Right atrium auricular region (tissue), 2 donors: ENCODE measurements at places on chromosomes 6 and 20.
A peak's percentile ranks its signal among the peaks of the same experiment; 100 is the strongest.

- peak; percentile 92 for DNase-seq
Measured at GRCh38 chr6:27146706-27147505, 100.6 kb upstream of the PRSS16 start.

DNA sequence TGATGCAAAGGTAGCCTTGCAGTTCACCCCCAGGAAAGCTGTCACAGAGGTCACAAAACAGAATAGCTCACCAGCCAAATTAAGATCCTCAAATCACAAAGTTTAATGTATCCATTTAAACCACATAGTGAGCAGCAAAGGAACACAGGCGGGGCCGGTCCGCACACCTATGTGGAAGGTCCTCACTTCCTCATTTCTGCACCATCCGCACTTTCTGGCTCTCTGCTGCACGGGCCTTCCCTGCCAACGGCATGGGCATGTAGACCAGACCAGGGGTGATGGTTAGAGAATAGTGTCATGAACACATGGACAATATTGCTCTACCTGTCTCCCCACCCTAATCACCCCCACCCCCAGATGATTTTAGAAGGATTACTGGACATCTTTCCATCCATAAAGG, 12.1 kb upstream of the TBXT start:
- DNase-seq = no peak

GRCh38 chr6:150928882-150929281, 63.4 kb downstream of the MTHFD1L start:
- no peak for DNase-seq

GRCh38 chr6:9890893-9891292, 524.0 kb downstream of the TFAP2A start:
- no peak for DNase-seq

DNA sequence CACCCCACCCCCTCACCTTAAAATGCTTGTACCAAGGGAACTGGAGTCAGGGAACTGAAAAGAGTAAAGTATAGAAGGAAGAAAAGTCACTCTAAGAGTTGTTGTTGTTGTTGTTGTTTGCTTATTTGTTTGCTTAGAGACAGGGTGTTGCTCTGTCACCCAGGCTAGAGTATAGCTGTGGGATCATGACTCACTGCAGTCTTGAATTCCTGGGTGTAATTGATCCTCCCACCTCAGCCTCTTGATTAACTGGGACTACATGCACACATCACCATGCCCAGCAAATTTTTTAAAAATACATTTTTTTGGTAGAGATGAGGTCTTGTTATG, 681.6 kb upstream of the GJE1 start:
- DNase-seq = no peak

GRCh38 chr6:82597201-82597600, 233.6 kb downstream of the TPBG start:
- DNase-seq = no peak

GRCh38 chr6:87174078-87174579, 18.8 kb downstream of the ZNF292 start:
- no peak for DNase-seq

- DNase-seq = no peak
Measured at GRCh38 chr6:74492587-74492986, 713.3 kb downstream of the COL12A1 start.

- no peak for DNase-seq
Measured at GRCh38 chr20:35285806-35286076, 1.2 kb upstream of the EIF6 start.

GRCh38 chr6:75775219-75775618, 26.2 kb downstream of the MYO6 start:
- no peak for DNase-seq

- DNase-seq = no peak
Measured at GRCh38 chr6:87164506-87164905, 9.1 kb downstream of the ZNF292 start.

DNA sequence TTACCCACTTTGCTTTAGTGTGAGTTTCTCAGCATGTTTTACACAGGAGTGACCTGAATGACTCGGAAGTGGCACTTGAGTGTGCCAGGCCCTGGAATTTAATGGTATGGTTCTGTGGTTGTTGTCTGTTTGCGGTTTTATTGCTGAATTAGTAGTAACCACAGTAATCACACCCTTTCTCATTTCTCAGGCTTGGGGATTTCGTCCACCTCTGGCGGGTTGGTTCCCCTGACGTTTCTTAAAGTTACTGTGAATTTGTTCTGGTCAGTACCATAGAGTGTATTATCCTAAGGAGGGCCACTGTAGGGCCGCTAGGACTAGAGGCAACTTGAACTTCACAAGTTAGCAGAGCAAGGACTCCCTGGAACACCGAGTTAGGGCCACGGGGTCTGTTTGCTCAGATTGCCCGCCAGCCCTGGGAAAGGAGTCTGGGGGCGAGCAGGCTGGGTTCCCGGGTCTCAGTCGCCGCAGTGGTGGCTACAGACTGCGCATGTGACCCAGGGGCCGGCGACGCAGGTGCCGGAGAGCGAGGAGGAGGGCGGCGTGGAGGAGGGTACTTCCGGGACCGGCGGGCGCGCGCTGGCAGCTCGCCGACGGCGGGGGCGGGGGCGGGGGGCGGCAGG, 546 bp upstream of the KLHL32 start:
- DNase-seq = peak; percentile 59

DNA sequence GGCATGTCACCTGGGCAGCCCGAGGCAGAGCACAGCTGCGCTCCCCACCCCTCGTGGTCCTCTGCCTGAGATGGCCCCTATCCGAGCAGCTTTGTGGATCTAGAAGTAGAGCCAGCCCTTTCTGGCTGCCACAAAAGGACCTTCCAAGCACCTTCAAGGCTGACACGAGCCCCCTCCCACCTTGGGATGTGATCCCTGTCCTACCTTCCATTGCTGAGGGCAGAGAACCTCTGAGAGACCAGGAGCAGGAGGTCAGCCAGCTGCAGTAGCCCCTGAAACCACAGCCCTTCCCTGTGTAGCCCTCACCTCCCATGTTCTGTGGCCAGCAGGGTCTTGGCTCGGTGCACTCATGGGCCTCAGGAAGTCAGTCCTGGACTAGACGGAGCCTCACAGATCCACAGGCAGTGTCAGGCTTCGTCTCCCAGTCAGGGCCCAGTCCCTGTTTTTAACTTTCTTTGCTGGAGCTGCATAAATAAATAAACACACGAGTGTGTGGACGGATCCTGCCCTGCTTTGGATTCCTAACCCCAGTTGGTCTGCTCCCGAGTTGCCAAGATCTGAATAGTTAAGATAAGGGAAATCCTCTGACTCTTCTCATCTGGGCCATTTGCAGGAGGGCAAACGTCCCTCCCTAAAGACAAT, 507.7 kb downstream of the PREX1 start:
- DNase-seq = no peak

GRCh38 chr6:159002432-159003155, 2.6 kb upstream of the RSPH3 start:
- no peak for DNase-seq

GRCh38 chr20:59207235-59207634, 43.6 kb downstream of the ZNF831 start:
- no peak for DNase-seq

DNA sequence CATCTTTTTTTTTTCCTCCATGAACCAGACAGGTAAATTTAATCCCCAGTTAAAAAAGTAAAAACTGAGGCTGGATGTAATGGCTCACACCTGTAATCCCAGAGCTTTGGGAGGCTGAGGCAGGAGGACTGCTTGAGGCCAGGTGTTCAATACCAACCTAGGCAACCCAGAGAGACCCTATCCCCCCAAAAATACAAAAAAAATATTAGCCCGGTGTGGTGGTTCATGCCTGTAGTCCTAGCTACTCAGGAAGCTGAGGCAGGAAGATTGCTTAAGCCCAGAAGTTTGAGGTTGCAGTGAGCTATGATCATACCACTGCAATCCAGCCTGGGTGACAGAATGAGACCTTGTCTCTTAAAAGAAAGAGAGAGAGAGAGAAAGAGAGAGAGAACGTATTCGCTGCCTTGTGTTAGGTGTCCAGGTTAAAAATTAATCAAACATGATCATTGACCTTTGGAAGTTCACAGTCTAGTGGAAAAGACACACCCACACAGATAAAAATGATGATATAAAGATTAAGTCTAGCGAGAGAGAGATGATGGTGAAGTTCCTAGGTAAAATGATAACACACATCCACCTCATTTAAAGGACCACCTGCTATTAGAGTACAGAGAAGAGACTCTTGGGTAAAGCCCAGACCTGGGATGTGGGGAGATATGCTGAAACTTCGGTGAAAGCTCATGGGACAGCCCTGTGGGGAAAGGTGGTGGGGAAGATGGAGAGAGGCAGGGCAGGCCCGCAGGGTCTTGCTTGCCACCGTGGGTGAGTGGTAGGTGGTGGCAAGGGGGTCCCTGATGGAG, 4.8 kb upstream of the NHSL1 start:
- DNase-seq = no peak

DNA sequence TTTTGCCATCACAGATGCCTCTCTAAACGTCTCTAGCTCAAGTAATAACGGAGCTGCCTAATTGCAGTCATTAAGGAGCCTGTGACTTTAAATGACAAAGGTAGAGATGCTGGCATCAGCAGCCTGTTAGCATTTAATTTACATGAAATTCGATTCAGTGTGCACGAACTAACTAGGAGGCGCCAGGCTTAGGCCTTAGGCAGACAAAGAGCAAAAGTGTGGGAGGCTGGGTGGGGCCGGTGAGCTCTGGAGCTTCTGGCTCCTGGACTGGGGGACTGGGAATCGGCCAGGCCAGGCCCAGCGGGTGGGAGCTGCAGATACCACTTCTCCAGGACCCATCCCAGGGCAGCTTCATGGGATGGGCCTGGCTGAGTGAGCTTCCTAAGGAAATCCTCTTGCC, 170.0 kb upstream of the AGPAT4 start:
- no peak for DNase-seq

- DNase-seq = no peak
Measured at GRCh38 chr6:110492584-110492983, 16.2 kb upstream of the SLC22A16 start.

GRCh38 chr6:33254591-33254990, 17.1 kb downstream of the VPS52 start:
- DNase-seq = no peak

GRCh38 chr6:3205913-3206312, 21.5 kb downstream of the TUBB2B start:
- no peak for DNase-seq

DNA sequence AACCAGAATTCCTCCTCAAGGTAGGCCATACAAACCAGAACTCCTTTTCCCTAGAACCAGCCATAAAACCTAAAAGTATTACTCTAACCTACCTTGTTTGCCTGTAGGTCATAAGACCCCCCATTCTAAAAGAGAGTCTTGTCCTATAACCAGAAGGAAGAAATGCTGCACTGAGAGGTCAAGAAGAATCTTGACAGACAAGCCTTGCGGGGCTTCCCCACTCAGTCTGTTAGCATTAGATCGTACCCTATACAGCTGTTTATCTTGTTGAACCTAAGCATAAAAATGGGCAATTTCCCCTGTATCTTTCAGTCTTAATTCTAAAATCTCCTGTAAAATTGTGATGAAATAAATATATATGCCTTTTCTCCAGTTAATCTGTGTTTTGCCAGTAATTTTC, 52.3 kb upstream of the HFE start:
- no peak for DNase-seq

DNA sequence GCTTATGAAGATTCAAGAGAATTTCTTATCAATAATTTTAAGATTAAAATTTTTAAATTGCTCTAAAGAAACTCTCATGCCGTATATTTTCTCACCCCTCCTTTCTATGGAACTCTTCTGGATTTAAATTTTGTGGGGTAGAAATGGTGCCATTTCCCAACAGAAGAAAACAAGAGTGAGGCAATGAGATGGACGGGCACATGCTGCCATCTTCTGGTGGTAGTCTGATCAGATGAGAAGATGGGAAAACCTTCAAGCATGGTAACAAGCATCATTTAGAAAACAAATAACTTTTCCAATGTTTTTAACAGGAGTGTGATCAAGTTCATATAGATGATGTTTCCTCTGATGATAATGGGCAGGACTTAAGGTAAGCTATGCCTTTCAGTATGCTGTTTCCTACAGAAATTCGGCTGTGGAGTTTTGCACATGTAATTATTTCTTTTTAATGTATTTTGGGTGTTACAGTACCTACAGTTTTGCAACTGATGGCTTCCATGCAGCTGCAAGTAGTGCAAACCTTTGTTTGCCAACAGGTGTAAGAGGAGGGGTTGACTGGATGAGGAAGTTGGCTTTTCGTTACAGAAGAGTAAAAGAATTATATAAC, 271.4 kb downstream of the EYA4 start:
- DNase-seq = no peak

DNA sequence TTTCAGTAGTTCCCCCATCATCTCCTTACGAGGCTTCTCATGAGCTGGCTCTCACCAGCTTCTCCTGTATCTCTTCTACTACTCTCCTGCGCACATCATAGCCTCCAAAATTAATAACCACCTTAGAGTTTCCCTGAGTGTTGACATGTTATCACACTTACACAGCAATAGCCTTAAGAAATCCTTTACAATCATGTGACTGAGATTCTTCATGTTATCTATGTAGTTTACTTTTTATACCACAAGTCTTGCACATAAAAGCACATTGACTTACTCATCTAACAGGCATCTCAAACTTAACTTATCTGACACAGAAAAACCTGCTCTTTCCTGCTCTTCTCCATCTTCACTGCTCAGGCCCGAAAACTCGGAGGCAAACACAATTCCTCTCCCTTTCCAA, 103.7 kb upstream of the TAB2 start:
- DNase-seq = no peak

DNA sequence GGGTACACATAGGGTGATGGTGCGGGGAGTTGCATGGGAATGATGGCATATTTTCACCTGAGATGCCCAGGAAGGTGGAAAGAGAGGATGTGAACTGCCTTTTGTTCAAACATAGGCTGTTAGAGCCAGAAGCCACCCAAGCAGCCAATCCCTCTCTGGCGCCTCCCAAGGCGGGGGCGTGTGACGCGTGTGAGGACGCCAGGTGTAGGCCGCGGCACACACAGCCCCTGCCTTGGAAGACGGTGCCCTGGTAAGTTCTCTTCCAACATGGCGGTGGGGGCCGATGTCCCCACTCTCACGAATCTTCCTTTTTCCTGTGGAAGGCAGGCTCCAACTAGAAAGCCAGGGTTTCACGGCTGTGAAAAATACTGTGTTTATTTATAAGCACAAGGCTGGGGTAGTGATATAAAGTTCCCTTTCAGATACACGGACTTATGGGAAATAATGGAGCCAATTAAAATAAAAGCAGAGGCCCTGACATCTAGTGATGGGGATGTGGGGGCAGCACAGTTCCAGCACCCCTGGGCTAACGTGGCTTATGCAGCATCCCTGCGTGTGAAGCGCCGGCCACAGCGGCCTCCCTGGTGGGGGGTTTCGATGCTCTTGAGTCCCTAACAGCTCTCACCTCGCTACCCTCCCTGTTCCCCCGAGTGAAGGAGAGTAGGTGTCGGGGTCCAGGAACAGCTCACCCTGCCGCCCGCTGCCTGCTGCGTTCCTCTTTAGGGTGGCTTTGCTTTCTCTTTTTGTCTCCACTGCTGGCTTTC, 28.3 kb downstream of the CDH4 start:
- DNase-seq = no peak

GRCh38 chr20:36848078-36848660, 27.8 kb upstream of the TLDC2 start:
- DNase-seq = peak; percentile 81

DNA sequence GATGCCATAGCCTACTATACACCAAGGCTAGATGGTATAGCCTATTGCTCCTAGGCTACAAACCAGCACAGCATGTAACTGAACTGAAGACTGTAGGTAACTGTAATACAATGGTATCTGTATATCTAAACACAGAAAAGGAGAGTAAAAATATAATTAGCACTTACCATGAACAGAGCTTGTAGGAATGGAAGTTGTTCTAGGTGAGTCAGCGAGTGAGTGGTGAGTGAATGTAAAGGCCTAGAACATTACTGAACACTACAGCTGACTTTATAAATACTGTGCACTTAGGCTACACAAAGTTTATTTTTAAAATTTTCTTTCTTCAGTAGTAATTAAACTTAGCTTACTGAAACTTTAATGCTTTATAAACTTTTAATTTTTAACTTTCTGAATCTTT, 129.5 kb downstream of the BTBD9 start:
- DNase-seq = no peak
